Omental fat pad (tissue), 4 donors: ENCODE measurements at places on chromosomes 7 and 10. TPM values are rescaled to one million over a fixed set of nuclear protein-coding genes. Genes with fewer than 3 reads are reported as not detected.

DNA sequence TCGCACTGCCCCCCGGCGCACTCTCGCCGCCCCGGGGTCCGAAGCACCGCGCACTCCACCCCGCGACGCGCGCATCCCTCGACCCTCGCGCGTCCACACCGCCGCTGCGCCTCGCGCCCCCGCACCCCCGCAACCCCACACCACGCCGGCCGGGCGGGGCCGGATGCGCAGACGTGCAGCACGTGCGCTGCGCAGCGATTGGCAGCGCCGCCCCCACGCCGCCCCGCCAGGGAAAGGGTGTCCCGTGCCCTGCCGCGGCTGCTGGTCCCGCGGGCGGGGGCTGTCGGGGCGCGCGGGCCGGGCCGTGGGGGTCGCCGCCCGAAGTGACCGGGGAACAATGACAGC, 53.7 kb upstream of the KDM7A start:
- no peak for DNase-seq

DNA sequence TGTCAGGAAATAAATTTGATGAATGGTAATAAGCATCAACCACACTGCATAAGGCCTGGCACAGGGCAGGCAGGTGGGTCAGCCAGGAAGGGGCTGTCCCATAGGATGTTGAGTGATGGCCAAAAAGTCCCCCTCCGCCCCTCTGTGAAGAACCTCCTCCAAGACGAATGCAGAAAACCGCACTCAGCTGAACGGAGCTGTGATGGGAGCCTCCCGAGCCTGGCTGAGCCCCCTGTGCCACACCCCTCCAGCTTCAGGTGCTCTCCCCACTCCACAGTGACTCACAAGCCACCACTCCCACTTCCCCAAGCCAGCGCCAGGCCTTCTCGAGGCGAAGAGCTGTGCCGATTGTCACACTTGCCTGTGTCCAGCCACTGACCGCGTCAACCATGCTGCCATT, 184.2 kb downstream of the MAD1L1 start:
- no peak for DNase-seq

DNA sequence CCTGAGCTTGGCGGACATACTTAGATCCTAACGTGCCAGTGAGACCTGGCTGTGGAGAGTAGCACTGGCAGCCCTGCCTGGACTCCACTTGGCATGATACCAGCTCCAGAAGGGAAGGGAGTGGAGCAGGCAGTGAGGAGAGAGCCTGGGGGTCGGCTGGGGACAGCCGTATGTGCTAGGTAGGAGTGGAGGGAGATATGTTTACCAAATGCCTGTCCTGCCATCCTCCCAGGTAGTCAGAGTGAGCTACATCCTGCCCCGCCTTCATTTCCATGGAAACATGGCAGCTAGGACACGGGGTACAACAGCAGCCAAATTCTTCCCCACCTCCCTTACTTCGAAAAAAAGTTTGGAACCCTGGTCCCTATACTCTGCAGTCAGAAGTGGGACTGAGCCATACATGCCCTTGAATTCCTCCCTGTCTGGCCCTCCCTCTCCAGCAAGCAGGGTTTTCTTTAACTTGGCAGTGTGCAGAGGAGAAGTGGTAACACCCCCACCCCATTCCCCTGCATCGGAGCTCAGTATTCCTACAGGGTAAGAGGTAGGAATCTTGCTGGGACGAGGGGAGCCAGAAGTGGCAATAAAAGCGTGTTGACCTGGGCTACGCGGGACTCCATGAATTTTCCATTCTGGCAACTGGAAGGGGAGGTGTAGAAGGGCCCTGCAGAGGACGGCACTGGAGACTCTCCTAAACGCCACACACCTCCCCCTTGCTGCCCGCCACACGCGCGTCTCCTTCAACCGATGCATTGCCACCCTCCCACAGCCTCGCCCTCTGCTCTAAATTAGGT, 20.0 kb upstream of the SMO start:
- DNase-seq, result no peak

DNA sequence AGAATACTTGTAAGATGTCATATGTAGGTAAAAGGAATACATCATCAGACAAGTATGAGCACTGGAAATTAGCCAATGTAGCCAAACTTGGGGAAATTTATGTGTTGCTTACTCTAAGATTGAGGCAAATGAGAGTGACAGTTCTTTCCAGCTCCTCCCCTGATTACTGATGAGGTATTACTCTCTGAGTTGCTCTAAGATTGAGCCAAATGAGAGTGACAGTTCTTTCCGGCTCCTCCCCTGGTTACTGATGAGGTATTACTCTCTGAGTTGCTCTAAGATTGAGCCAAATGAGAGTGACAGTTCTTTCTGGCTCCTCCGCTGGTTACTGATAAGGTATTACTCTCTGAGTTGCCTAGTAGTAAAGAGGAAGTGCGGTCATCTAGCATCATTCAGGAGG, 435.8 kb downstream of the NRG3 start:
- no peak for DNase-seq

DNA sequence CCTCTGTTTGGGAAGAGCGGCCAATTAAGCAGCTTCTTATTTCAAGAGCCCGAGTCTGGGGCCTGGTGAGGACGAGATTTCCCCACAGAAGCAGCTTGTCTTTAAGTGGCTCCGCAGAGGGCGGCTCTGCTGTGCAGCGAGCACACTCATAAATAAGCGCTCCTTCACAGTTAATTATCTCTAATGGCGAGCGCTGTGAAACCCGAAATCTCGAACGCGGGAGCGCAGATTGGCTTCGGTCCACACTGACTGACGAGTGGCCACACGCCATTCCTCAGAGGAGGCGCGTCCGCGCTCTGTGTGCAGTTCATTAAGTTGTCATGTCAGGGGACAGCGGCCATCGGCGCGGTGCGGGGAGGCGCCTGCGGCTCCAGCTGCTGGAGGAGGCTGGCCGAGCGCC, 560.9 kb downstream of the DNAJB6 start:
- no peak for DNase-seq

- DNase-seq, result no peak
Measured at GRCh38 chr7:69256634-69257081, 341.6 kb upstream of the AUTS2 start.

GRCh38 chr10:119597405-119598186, 832 bp upstream of the TIAL1 start:
- no peak for DNase-seq

DNA sequence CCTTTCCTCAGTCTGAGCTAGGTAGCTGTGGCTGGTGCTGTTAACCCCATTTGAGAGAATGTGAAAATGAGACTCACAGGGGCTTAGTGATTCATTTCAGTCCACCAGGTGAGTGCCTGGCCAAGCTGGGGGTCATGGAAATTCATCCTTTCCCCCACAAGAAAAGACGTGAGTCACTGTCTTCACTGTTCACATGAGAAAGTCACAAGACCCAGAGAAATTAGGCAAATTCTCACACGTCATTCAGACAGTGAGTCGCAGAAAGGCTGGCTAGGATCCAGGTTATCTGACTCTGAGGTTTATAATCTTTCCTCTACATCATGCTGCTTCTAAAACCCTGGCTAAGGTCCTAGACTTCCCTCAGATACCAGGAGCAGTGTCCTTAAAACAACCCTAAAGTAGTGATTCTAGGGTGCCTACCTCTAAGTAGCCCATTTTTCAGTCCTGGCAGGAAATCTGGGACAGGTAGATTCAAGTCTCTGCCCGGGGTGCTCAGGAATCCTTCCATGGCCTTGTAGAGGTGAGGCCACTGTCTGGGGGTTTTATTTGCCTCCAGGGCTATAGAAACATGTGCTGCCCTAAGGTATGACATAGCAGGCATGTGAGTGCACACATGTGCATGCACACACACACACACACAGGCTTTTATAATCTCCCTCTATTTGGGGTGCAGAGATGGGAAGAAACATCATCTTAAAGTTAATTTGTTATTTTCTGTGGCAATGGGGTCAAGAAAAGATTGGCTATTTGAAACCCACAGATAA, 427.9 kb upstream of the CELF2 start:
- DNase-seq, result no peak

DNA sequence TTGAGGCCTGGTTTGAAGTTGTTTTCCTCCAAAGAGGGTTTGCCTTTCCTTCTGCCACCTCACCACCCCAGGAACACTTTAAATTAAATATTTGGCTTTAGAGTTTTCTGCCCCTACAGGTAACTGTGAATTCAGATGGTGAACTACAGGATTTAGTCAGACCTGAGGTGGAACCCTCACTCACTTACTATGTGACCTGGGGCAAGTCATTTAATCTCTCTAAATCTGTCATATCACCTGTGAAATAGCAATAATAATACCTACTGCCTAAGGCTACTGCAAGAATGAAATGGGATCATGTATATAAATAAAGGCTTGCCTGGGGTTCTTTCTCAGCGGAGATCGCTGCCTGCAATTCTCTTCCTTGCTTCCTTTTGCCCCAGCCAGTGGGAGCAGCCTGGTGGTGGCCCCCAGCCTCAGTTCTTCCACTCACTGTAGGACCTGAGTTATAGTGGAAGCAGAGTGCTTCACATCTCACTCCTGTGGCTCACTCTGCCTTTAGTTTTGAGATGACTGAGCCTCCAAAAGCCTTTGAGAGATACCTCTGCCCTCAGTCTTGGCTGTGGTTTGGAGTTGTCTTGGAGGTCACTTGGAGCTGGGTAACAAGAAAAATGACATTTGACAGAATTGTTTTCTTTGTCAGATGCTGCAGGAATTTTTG, 6.1 kb upstream of the ANKRD2 start:
- no peak for DNase-seq

DNA sequence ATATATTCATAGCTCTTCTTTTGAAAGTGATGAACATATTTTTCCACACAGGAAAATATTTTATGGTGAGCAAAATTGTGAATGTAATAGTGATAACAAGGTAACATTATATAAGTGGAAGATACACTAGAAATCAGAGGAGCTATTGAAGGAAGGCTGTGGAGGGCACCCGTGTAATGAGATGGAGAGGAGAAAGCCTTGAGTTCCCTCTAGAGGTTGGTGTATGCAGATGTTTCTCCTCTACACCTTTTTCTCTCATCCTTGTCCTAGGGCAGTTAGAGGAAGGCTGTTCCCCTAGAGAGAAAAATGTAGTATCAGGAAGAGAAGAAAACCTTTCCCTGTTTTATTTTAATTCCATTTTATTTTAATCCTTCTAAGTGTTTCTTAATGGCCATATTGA, 54.6 kb upstream of the NRG3 start:
- DNase-seq, result no peak

- no peak for DNase-seq
Measured at GRCh38 chr7:9600974-9601373, 1167.6 kb downstream of the NXPH1 start.

- no peak for DNase-seq
Measured at GRCh38 chr7:117012284-117012683, 59.0 kb downstream of the ST7 start.

DNA sequence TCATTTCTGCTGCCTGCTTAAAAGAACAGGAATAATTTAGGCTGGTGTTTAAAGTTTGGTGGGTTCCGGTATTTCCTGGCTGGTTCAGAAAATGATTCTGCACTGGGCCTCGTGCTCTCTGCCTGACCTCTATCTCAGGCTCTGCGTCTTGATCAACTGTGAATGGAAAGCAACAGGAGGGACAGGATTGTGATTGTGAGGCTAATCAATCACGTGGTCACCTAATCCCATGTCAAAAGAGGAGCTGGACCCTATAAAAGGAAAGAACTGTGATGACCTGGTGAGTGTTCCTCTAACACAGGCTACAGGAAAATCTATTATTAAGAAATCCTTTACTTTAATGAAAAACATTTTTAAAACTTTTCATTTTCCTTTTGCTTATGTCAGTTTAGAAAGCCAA, at the start of gene DHX32:
DHX32 (minus strand) TSS at position 101 of the 400 bp plus-strand sequence. CDS start 468 bp downstream, outside the sequence.
- no peak for DNase-seq

- no peak for DNase-seq
Measured at GRCh38 chr10:95464280-95464679, 96.9 kb downstream of the SORBS1 start.

DNA sequence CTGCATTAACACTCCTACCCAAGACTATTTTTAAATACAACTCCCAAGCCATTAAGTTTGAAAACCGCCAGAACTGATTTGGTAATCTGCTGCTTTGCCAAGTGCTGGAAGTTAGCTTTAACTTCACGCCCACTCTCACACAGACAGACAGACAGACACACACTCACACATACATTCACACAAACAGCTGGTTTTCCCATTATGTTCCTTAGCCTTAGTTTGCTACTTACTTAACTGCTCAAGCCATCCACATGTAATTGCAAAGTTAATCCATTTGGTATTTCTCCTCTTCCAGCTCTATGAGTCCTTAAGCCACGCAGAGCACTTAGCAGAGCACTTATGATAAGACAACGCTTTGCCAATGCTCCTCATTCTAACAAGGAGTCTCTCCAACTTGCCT, 8.3 kb downstream of the COBL start:
- DNase-seq, result no peak

- DNase-seq, result no peak
Measured at GRCh38 chr10:6339891-6340290, 137.2 kb downstream of the PFKFB3 start.

- DNase-seq, result no peak
Measured at GRCh38 chr10:115092555-115093285, 445 bp upstream of the ATRNL1 start.

GRCh38 chr10:116973946-116974455, 31.0 kb downstream of the SHTN1 start:
- DNase-seq, result no peak

GRCh38 chr10:15805395-15806058, 54.8 kb downstream of the MINDY3 start:
- no peak for DNase-seq

GRCh38 chr10:97327348-97328294, 6.9 kb downstream of the FRAT2 start:
- no peak for DNase-seq

GRCh38 chr7:150910996-150911422, 58.7 kb downstream of the AOC1 start:
- no peak for DNase-seq

DNA sequence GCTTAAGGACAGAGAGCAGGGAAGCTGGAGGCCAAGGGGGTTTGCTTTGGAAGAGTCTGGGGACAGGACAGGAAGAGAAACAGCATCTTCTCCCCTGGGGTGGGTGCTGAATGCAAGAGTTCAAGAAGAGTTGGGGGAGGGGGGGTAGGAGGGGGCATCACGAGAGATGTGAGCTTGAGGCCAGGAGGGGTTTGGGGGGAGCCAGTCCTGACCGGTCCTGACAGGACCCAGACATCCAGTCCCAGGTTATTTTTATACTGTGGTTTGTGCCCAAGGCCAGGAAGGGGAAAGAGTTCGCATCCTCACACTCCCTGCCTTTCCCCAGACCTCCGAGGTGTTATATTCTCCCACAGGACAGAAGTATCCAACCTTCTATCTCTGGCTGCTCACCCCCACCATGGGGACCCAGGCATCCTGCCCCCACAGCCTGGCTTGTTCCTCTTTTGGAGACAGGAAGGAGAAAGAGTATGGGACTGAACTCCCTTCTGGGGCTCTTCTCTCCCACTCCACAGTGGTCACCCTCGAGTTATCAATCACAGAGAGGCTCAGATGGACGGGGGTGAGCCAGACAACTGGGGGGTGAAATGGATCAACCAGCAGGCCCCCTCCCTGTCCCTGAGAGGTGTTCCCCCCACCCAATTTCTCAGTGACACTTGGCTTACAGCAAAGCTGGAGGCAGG, 2.8 kb downstream of the TSC22D4 start:
- no peak for DNase-seq

GRCh38 chr10:42149027-42149700, 489.2 kb downstream of the ZNF33B start:
- no peak for DNase-seq

- no peak for DNase-seq
Measured at GRCh38 chr7:27899601-27900000, 159.6 kb downstream of the TAX1BP1 start.

Gene COBL
- total RNA-seq, result 27.7 TPM

Gene EPDR1
- 19.2 TPM for total RNA-seq

Gene GSTO2
- 0.84 TPM for total RNA-seq

Gene ZNF425
- 1.4 TPM for total RNA-seq

Gene RNF32
- total RNA-seq, result not detected

Gene LIPK
- not detected for total RNA-seq

Gene AMPH
- total RNA-seq, result 15.9 TPM

Gene LRRC61
- 3.2 TPM for total RNA-seq

Gene PNLIPRP3
- 0.31 TPM for total RNA-seq

Gene SH2B2
- 8.2 TPM for total RNA-seq

Gene NPM3
- total RNA-seq, result 29.0 TPM
